Astrocyte (in vitro differentiated cells and primary cell): ENCODE measurements at places on chromosomes 5 and 9. TPM values are rescaled to one million over a fixed set of nuclear protein-coding genes. Genes with fewer than 3 reads are reported as not detected.

- no peak for DNase-seq
Observed at GRCh38 chr9:94528886-94529285, 26.0 kb upstream of the PCAT7 start.

DNA sequence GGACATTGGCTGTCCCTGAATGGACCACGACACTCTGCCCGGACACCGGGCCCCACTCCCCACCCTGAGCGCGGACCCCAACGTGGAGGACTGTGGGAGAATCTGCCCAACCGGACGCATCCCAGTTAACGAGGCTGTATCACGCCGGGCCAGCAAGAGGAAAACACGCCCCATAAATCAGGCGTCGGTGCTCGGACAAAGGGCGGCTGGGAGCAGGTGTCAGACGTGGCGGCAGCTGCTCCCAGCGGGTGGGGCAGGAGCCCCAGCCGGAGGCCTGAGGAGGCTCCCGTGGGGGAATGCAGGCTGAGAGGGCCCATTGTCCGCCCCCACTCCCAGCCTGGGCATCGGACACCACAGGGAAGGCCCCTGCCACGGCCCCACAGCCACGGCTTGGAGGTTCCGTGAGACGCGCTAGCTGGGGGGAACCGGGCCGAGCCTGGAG lies 19.2 kb downstream of the NOTCH1 start:
- no peak for DNase-seq

GRCh38 chr5:134204575-134204974 lies 21.3 kb downstream of the PPP2CA start:
- no peak for DNase-seq

DNA sequence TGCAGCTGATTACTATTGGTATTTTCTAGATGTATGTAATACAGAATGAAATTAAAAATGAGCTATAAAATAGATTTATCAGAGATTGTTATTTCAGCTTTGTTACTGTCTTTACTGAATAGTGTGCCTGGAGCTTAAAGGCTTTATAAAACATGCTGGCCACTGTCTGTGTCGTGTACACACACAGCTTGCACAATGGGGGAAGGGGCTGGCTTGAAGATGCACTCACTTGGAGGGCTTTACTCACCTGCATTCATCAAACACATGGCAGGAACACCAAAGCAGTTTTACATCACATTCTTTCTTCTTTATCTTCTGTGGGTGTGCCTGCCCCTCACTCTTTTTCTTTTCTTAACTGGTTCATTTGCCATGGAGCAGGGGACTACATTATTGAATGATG lies 60.9 kb downstream of the TLE4 start:
- no peak for DNase-seq

- no peak for DNase-seq
Observed at GRCh38 chr5:68161156-68161555, 54.4 kb upstream of the PIK3R1 start.

- peak; percentile 41 for DNase-seq
Observed at GRCh38 chr9:32550150-32550561, 2.0 kb upstream of the SMIM27 start.

DNA sequence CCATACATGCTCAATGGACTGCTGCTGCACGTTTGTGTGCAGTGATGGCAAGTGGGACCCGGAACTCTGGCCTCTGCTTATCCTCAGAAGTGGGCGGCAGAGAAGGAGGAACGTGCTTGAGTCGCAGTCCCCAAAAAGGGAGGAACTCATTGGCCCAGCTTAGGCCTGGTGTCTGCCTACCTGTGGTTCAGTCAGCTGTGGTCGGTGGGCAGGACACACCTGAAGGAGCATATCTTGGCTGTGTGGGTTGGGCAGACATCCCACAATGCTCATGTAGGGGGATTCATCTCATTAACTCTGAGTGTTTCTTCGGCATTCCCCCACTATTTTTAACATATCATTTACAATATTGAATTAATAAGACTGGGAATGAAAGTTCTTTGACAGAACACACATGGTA lies 122.9 kb upstream of the IL12B start:
- no peak for DNase-seq

DNA sequence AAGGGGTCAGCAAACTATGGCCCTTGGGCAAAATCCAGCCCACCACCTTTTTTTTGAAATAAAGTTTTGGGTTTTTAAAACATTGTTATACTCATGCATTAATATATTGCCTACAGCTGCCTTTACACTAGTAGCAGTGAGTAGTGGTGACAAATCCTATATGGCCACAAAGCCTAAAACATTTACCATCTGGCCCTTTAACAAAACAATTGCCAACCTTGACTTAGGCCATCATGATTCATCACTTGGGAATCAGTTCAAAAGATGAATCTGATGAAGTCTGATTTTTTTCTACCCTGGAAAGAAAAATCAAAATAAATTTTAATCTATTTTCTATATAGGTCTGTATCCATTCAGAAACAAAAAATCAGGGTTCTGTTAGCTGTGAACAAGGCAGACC lies 484.9 kb downstream of the BNC2 start:
- DNase-seq: peak; percentile 71

- DNase-seq: no peak
Observed at GRCh38 chr5:121897341-121897740, 45.7 kb downstream of the FTMT start.

DNA sequence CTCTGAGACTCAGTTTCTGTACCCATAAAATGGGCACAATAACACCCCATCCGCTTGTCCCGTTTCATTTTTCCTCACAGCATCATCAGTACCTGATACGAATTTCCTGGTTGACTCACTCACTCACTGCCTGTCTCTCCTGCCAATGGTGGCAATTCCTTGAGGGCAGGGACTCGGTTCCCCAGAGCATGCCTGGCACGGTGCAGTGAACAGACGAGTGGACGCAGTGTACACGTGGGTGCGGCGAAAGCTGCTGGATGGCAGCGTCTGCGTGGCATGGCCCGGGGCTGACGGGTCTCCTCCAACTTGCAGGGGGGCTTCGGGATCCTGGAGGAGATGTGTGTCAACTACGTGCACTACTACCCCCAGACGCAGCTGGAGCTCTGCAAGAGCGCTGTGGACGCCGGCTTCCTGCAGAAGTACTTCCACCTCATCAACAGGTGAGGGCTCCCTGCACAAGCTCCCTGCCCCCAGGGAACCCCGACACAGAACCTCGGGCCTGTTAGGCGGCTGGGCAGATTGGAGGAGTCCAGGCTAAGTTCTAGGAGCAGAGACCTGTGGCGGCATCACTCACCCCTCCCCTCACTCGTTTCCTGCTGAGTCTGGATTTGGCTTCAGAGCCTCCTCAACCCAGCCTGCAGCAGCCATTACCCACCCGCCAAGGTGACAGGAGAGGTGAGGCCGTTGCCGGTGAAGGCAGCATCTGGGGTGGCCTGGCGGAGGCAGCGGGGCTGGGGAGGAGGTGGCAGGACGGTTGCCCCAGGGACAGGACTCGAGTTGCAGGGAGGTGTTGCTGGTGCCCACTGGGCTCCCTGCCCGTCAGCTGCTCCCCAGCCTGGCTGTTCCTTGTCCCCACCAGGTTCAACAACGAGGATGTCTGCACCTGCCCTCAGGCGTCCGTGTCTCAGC lies 20.3 kb downstream of the DBH start:
- DNase-seq: no peak

- DNase-seq: no peak
Observed at GRCh38 chr9:123360161-123361085, 4.4 kb downstream of the CRB2 start.

DNA sequence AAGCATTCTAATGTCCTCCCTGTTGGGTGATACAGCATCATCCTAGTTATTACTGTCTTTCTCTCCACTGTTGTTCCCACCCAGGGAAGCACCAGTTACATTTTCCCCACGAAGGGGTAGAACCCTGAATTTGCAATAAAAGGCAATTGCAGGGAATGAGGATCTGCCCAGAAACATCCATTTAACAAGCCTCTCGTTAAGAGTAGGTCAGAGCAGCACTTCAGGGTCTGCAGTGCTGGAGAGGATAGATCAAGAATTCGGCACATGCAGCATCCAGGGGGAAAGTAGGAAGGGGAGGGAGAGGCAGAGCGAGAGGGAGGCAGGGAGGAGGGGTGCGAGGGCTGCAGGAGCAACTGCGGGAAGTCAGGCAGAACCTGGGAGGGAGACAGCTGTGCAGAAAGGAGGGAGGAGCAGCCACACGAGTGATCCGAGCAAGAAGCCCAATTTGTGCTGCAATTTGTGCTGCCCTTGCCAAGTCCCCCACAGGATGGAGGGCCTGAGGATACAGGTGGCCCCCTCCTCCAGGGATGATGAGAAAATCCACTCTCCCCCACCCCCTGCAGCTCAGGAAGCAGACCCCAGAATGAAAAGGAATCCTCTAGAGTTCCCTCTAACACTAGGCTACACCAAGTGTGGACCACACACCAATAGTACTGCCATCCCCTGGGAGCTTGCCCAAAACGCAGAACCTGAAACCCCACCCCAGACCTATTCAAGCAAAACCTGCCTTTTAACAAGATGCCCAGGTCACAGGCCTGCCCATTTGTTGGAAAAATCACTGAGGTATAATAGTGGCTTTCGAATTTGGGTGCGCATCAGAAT lies 62.2 kb downstream of the EPB41L4B start:
- DNase-seq: no peak

- DNase-seq: no peak
Observed at GRCh38 chr9:127973169-127974000, 7.4 kb downstream of the EEIG1 start.

DNA sequence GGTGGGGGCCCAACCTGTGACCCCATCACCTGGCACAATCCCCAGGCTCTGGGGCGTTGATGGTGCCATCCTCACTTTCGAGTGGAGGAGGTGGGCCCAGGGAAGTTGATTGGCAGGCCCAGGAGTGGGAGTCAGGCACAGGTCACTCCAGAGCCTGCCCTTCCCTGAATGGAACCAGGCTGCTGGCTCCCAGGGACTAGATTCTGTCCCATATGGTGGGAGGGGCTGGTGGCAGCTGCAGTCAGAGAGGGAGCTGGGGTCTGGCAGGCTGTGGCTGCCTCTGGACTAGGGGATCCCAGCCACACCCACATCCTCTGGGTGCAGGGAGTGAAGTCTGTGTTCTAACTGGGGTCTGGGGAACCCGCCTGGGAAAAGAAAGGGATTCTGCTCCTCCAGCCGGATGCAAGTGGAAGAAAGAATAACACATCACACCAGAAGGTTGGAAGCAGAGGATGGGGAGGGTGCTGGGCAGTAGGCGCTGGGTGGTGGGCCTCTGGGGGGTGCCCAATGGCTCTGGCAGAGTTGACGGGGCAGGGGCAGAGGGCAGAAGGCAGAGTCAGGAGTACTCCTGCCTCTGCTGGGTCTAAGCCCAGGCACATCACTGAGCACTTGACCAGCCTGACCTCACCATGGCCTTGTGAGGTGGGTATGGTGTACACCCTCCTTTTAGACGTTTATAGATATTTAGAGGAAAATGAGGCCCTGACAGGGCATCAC lies 25.8 kb downstream of the CEL start:
- DNase-seq: no peak

GRCh38 chr9:18504707-18505106 lies 30.8 kb downstream of the ADAMTSL1 start:
- DNase-seq: no peak

DNA sequence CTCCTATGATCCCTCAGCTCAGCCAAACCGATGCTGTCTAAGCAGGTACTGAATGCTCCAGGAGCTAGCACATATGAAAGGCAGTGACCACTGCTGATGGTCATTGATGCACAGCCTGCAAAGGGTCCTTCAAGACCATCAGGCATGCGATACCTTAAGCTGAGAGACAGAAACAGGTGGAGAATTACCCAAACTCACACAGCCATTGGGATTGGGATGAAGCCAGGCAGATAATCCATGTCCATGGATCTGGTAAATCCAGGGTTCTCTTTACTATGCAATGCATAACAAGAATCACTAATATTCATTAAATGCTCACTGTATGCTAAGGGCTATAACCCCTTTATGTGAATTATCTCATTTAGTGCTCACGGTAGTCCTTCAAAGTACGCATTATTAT lies 36.2 kb downstream of the RAPGEF1 start:
- no peak for DNase-seq

GRCh38 chr9:3672399-3672798 lies 146.6 kb upstream of the RFX3 start:
- DNase-seq: no peak

DNA sequence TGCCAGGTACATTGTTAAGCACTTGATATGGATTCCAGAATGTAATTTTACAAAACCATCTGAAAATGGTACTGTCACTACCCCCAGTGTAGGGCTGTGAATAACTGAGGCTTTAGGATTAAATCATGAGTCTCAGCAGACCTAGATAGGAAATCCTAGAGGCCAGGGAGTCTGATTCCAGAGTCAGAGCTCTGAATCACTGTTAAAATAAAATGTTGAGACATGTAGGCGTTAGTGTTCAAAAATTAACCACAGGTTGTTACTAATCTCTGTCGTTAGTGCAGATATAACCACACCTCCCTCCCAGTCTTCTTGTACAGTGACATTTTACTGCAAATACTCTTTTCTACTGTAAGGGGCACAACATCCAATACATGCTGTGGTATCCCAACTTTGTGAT lies 1828.8 kb downstream of the MAT2B start:
- DNase-seq: peak; percentile 80

GRCh38 chr5:127930311-127930710 lies 153.3 kb upstream of the SLC12A2 start:
- DNase-seq: peak; percentile 73

DNA sequence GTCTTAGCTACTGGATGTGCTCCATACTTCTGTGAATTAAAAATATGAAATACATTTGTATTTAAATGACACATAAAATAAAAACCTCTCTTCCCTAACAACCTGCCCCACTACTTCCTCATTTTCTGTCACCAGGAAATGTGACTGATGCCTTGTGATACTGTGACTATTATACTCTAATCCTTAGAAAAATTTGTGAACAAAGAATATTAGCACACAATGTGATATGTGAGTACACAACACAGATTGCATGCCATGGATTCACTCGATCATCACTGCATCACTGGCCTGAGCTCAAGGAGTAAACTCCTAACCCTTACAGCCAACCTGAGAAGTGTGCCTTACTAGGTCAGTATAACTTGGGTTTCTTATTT lies 281.0 kb downstream of the EFNA5 start:
- DNase-seq: no peak

- DNase-seq: no peak
Observed at GRCh38 chr5:2442496-2443354, 308.8 kb downstream of the IRX2 start.

- peak; percentile 34 for DNase-seq
Observed at GRCh38 chr5:101390151-101390908, 487.2 kb upstream of the ST8SIA4 start.

CD72 gene
- 1.8 and 2.4 TPM in 2 replicates for total RNA-seq

ARID3C gene
- 0.16 and 0.19 TPM in 2 replicates for total RNA-seq

NUTM2G gene
- total RNA-seq: not detected in 2 replicates

FAM169A gene
- total RNA-seq: 9.1 and 11.9 TPM in 2 replicates

C5orf34 gene
- 2.5 and 3.3 TPM in 2 replicates for total RNA-seq

PCDHGA11 gene
- total RNA-seq: 5.3 and 5.8 TPM in 2 replicates

ARHGEF28 gene
- total RNA-seq: 8.1 and 8.5 TPM in 2 replicates

MUSK gene
- total RNA-seq: not detected in 2 replicates

TXNDC15 gene
- total RNA-seq: 65.6 and 72.9 TPM in 2 replicates

PCDHGA7 gene
- total RNA-seq: 0.57 and 0.62 TPM in 2 replicates

ST8SIA4 gene
- 0.59 and 0.82 TPM in 2 replicates for total RNA-seq
